Central memory CD4-positive, alpha-beta T cell (primary cell): ENCODE measurements at places on chromosomes 11 and 22.

- no peak for DNase-seq
Measured at GRCh38 chr11:48095779-48096470, 115.6 kb downstream of the PTPRJ start.

DNA sequence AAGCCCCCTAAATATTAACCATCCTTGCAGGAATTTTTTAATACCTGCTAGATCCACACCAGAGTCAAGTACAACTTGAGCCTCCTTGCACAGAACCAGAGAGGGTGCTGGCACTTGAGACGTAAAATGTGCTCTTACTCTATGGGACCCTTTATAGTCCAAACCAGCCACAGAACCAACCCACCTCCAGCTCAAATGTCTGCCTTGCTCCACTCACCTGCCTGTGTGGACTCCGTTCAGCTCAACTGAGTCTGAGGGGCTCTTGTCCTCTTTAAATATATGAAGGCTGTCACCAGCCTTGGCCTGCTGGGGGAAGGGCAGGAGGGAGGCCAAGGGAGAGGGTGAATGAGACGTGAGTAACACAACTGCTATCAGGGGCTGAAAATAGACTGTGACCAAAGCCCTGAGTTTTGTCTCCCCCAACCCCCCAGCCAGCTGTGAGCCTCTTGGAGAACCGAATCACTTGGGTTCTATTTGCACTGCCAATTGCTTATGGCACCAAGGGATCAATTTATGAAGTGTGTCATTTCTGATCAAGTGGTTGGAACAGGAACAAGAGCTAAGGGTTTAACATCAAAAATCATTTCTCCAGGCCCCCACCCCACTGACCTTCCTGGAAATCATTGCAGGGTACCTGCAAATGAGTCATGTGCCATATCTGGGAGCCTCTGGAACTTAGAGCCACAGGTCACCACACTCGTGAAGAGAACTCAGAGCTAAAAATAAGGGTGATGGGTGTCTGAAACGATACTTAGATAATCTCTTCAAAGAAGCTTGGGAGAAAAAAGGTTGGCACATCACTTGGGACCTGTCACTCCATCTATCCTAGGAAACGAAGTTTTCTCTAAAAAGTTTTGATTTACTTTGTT lies at the start of gene CSRP3:
Gene CSRP3, minus strand, starts transcription at position 247 of the 869 bp plus-strand sequence. CDS start 9,535 bp downstream, outside the sequence.
- DNase-seq: no peak

- DNase-seq: no peak
Measured at GRCh38 chr11:6599881-6600390, 3.5 kb downstream of the RRP8 start.

GRCh38 chr11:128477278-128477677 lies 110.1 kb downstream of the ETS1 start:
- no peak for DNase-seq
